ENCODE measurements at places on chromosomes 2 and 18. TPM values are rescaled to one million over a fixed set of nuclear protein-coding genes. Genes with fewer than 3 reads are reported as not detected.

MYCN gene
- not detected for total RNA-seq

SPEG gene
- total RNA-seq = 3.4 TPM

LINC00305 gene
- total RNA-seq = not detected

SALL3 gene
- total RNA-seq = not detected

DLX1 gene
- 3.5 TPM for total RNA-seq

GRP gene
- total RNA-seq = not detected

CHST10 gene
- total RNA-seq = 22.0 TPM

GCA gene
- 21.3 TPM for total RNA-seq

LYG2 gene
- not detected for total RNA-seq

NYAP2 gene
- total RNA-seq = not detected

KHK gene
- total RNA-seq = 1.5 TPM

BOLL gene
- not detected for total RNA-seq

COLEC11 gene
- total RNA-seq = 0.31 TPM

MAP3K19 gene
- total RNA-seq = not detected

MMADHC gene
- total RNA-seq = 120 TPM

CTIF gene
- 26.5 TPM for total RNA-seq

All from Panc1 (cell line).